ENCODE measurements at places on chromosomes 13 and 19.

DNA sequence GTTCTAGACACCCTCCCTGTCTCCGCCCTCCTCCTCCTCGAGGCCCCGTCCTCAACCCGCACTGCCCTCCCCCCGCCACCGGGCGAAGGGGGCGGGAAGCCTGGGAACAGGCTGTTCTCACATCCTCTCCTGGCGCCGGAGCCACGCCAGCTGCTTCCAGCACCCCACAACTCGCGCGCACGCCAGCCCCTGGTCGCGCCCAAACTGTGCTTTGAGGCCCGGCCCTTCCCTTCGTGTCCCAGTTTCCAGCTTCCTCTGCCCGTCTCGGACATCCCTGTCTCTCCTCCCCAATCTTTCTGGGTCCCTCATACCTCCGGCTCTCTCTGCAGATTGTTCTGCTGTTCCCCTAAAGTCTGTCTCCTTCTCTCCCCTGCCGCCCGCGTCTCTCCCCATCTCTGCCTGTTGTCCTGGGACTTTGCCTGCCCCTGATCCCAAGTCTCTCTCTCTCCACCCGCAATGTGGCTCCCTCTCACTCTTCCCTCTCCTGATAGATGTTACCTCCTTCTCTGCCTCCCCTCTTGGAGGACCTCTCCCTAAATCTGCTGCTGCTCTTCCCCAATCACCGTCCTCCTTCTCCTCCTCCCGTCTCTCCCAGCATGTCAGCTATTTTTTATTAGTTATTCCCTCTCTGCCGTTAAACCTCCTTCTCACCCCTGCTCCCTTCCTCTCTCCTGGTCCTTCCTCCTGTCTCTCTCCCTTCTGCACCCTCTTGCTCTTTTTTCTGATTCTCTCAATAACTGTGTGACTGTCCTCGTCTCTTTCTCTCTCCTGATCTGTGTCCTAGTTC lies 14.2 kb downstream of the DPF1 start:
- DNase-seq, result no peak

DNA sequence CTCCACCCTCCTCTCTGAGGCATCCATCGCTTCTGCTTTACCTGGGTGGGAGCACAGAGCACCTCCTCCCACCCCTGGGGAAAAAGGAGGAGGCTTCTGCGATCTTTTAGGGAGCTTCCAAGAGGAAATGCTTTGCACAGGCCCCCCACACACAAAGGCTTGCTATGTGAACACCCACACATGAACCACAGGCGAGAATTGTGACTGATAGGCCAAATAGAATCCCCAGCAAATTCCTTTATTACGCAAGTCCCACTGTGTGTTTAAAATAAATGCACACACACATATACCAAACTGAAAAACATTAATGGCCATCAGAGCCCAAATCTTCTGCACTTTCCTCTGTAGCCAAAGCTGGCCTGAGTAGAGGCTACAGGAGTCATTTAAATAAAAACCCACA lies 50.6 kb downstream of the HSPH1 start:
- no peak for DNase-seq

DNA sequence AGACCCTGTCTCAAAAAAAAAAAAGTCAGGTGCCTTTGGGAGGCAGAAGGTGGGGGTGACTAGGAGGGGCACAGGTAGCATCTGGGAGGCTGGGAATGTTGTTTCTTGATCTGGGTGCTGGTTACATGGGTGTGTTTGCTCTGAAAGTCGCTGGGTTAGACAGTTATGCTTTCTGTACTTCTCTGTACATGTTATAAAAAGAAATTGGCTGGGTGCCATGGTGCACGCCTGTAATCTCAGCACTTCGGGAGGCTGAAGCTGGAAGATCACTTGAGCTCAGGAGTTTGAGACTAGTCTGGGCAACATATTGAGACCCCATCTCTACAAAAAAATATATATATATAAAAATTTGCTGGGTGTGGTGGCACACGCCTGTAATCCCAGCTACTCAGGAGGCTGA lies 15.1 kb downstream of the NOSIP start:
- DNase-seq, result no peak

DNA sequence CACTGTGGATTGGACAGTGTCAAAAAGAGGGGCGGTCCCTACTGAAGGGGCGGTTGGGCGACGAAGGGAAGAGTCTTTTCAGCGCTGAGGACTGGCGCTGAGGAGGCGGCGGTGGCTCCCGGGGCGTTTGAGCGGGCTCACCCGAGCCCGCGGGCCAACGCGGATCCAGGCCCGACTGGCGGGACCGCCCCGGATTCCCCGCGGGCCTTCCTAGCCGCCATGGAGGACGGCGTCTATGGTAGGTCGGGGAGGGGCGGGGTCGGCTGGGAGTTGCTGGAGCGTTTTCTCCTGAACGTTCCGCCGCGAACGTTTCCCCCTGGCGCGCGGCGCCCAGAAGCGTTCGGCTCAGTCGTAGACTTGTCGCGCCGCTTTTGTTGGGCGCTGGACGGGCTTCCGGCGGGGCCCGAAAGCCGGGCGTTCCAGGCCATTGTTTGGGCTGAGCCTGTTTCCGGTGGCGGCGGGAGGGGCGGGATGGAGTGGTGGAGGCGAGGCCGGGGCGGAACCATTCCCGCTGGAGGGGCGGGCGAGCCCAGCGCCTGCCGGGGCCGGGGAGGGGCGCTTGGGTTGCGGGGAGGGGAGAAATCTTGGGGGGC lies at the start of gene CYTH2:
CYTH2 (plus strand) TSS at position 81 of the 593 bp plus-strand sequence; CDS start at position 220, 139 bp downstream.
- peak; percentile 31 for DNase-seq

DNA sequence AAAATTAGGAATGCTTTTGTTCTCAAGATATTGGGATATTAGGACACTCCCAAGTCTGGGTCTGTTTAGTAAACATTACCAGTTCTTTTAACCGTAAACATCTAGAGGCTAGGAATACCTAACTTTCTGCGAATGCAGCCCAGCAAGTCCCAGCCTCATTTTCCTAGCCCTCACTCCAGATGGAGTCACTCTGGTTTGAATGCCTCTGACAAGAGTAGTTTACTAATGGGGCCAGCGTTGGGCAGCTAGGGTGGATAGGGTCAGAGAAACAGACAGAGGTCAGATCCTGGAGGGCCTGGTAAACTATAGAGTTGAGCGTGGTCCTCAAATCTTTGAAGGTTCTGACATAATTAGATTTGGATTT lies 53.6 kb downstream of the WDFY2 start:
- no peak for DNase-seq

DNA sequence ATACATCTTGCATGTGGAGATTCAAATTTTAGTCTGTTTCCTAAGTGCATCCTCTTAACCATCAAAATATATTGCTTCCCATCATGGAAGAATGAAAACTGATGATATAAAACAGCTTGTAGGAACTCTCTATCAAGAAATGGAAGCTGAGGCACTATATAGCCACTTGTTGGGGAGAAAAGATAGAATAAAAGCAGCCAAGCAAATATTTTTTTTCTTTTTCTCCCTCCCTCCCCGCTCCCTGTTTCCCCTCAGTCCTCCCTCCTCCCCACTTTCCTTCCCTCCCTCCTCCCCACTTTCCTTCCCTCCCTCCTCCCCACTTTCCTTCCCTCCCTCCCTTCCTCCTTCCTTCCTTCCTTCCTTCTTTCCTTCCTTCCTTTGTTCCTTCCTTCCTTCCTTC lies 413.8 kb downstream of the GPC6 start:
- DNase-seq, result no peak
